Fibroblast of mammary gland (primary cell): ENCODE measurements at places on chromosomes 16 and 17.

GRCh38 chr17:82388922-82389283 lies 17.3 kb downstream of the UTS2R start:
- no peak for DNase-seq

DNA sequence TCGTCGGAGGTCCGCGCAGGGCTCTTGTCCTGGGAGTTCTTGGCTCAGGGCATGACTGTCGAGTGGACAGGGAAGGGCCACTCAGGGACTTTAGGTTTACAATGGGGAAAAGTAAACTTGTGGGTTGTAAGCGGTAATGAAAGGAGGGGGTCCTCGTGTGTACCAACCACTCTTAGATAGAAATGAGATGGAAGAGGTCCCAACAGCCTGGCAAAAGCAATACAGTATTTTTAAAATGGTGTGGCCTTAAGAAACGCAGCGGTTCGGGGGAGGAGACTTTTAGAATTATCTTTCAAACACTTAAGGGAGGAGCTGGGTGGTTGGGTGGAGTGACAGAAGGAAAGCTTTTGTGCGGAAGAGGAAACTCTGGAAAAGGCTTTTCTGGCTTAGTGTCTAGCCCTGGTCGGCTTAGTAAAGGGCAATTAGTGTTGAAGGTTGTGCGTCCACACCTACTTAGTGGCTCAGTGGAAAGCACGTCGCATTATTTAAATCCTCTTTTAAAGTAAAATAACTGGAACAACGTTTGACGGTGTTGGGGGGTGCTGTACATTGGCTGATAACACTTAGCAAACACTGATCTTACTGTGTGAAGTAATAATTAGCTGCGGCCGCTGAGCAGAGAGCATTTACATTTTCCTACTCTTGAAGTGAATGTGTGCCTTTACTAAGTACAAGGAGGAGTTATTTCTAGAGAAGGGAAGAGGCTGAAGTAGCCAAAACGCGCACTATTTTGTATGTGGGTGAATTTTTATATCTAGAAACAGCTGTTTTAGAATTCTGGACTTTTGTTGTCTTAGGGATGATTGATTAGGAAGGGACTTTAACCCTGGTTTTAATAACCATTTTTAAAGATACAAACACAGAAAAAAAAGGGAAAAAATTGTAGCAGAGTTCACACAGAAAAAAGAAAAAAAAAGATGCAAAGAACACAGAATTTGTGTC lies 1.0 kb downstream of the WSB1 start:
- peak; percentile 89 for DNase-seq

DNA sequence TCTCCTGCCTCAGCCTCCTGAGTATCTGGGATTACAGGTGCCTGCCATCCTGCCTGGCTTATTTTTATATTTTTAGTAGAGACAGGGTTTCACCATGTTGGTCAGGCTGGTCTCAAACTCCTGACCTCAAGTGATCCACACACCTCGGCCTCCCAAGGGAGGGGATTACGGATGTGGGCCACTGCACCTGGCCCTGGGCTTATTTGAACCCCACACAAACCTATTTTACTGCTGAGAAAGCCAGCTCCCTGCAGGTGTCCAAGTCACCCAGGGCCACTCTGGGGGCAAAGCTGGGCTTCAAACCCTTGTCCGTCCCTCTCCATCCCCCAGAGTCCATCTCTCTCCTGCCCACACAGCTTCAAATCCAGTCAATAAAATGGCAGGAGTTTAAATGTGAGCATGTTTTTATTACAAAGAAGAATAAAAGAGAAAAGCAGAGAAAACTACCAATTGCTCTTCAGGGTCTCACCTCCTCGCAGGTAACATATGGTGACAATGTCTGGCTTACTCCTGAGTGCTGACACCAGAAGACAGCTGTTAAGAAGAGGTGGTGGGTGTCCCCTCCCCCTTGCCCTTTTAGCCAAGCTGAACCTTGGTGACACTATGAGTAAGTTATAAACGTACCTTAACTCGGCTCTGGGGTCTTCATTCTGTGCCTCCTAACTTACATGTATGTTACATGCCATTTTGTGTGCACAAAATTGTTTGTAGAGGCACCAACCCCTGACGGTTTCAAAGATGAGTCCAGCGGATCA lies 45.4 kb downstream of the LAT start:
- no peak for DNase-seq

- DNase-seq = no peak
Measured at GRCh38 chr17:80613732-80614071, 69.1 kb downstream of the RPTOR start.

DNA sequence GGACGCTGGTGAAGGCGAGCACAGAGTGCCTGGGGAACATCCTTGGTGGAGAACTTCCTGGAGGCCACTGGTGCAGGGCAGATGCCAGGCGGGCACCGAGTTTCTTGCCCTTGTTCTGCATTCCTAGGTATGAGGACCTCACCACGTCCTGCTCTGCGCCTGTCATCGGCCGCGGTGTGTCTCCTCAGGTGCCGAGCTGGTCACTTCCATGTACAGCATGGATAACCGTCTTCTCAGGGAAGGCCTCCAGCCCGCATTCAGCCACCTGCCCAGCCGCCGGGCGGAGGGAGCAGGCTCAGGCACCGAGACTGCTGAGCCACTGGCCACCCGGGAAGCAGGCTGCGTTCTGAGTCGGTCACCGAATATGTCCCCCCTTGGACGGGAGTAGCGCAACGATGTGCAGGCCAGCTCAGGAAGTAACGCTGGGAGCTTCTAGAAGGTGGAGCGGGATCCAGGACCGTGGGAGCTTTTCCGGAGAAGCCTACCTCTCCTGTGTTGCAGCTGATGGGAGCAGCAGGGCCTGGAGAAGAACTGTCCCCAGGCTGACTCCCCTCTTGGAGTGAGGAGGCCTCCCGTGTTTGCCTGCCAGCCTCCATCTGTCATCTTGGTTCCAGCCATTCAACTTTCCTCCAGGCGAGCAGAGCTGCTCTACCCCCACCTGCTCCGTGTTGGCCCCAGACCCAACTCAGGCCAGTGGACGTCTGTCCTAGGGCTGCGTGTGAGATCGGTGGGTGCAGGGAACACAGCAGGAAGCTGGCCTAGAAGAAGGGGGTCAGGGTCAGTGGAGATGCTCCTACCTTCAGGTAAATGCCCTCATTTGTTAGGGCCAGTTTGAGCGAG lies 2.1 kb upstream of the BAIAP2 start:
- no peak for DNase-seq

GRCh38 chr17:80742091-80742490 lies 197.5 kb downstream of the RPTOR start:
- DNase-seq = no peak

DNA sequence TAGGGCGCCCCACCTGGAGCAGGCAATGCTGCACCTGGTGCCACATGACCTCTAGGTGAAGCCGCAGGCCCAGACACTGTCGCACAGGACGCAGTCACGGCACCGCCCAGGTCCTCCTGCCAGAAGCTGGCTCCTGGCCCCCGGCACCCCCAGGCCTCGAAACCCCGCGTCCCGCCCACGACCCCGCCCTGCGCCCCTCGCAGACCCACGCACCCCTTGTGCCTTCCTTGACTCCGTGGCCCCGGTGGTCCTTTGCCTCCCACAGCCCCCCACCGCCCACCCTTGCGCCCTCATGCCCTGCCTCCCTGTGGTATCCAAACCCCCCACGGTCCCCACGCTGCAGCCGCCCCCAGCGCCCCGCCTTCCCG lies 6.3 kb upstream of the C1QTNF8 start:
- DNase-seq = no peak

DNA sequence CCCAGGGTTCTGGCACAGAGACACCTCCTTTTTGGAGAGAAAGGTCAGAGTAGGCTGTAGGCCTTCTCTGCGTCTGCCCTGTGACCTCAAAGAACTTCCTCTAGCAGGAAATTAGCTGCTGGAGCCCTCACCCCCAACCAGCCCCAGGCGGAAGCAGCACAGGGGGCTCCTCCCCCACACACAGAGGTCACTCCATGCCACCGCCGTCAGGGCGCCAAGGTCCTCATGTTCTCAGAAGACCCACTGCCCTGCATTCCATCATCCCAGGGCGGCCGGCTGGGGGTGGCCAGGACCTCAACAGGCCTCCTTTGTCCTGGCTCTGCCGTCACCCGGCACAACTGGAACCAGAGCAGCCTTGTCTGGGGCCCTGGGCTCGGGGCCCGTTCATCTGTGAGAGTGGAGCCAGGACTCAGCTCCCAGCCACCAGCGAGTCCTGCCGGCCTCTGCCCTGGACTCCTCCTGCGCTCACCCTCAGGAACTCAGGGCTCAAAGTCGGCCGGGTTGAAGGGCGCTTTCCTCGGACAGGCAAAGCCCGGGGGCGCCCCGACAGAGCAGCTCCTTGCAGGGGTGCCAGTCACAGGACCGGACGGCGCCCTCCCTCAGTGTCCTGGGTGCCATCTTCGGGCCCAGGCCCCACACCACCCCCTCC lies 1.2 kb downstream of the TMC6 start:
- no peak for DNase-seq

- no peak for DNase-seq
Measured at GRCh38 chr17:3037259-3037658, 26.1 kb downstream of the OR1D5 start.

- DNase-seq = peak; percentile 55
Measured at GRCh38 chr17:66548158-66548557, 245.7 kb downstream of the PRKCA start.
